ENCODE measurements at places on chromosomes 3 and 15.

GRCh38 chr3:138684396-138684795, 75.8 kb downstream of the FAIM start:
- DNase-seq, result no peak

GRCh38 chr3:187832202-187832601, 86.9 kb upstream of the BCL6 start:
- no peak for DNase-seq

DNA sequence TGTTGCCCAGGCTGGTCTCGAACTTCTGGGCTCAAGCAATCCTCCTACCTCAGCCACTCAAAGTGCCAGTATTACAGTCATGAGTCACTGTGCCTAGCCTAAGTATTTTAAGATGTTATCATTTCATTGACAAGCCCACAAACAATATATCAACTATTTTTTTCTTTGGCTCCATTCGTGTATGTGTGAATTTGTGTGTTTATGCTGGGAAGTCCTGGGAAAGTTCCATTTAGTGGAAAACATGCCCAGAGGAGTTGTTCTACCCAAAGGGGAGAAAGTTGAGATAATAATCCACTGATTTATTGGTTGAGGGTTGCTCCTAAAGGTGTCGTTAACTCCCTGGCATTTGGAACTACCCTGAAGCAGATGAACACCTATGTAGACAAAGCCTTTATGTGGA, 58.8 kb downstream of the KIF9 start:
- DNase-seq, result no peak

GRCh38 chr15:52303093-52303772, 7.6 kb upstream of the MYO5C start:
- DNase-seq, result no peak

- peak; percentile 71 for DNase-seq
Observed at GRCh38 chr15:78638658-78639314, 2.2 kb downstream of the CHRNB4 start.

DNA sequence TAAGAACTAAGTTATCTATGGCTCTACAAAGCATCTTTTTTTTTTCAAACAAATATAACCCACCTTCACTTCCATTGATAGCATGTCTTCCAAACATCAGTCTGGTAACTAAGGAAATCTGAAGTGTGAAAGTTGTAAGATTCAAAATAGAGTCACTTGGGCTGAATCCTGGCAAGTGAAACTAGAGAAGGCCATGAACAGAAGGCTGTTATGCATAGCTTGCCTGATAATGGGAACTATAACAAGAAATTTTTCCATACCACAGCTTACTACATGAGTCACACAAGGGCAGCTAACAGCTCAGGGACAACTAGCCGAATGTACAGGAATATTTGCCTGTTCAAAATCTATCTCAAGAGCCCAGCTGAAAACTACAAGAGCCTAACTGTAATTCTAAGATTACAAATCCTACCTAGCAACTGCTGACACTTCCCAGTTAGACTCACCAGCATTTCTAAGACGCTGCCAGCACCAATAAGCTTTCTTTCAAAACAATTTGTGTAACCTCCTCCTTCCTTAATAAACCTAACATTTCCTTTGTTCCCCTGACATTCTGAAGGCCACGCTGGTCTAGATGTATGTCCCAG, 1066.5 kb downstream of the PLOD2 start:
- no peak for DNase-seq

DNA sequence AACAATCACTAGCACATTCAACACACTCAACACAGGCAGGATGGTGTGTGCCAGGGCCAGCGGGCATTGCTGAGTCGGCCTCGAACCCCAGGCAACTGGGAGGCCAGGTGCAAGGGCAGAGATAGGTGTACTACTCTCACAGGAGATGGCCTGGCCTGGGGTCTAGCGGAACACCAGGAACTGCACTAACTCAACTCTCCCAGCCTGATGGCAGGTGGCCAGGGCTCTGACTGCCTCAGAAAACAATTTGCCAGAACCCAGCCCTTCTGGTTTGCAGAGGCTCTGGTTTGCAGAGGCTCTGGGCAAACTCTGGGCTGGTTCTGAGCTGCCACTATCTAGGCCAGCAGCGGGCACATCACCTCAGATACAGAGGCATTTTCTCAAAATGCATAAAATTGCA, 229.2 kb upstream of the CHRNA7 start:
- DNase-seq, result no peak

- no peak for DNase-seq
Observed at GRCh38 chr3:125061170-125061569, 5.4 kb upstream of the HEG1 start.

DNA sequence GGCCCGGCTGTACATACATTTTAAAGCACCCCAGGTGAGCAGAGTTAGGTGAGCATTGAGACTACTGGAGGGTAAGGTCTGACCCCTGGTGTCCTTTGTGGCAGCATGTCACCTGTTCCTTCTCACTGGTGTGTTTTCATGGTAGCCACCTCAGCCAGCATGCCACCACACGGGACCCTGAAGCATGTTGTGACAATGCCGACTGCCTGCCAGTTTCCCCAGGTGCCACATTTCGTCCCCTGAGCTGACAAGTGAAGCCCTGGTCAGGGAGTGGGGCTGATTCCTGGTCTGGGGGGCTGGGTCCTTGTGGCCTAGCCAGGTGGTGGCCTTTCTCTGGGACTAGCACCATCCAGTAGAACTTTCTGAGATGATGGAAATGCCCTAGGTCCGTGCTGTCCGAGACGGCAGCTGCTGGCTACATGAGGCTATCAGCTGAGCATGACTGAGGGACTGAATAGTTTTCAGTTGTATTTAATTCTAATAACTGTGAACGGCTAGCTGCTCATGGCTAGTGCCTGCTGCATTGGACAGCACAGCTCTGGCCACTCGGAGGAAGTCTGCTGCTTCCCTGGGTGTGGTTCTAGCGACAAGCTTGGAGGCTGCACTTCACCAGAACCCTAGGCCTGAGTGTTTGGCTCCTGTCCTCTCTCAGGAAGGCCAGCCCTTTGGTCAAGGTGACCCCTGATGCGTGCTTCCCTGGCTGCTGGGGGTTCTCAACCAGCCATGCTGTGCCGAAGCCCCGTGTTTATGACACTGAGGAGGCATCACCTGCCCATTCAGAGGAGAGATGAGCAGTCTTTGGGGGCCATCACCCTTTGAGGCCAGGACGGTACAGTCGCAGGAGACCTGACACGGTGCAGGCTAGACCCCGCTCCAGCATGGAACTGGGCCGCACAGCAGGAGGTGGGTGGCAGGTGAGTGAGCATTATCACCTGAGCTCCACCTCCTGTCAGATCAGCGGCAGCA, 3.9 kb downstream of the C3orf22 start:
- DNase-seq, result peak; percentile 31

DNA sequence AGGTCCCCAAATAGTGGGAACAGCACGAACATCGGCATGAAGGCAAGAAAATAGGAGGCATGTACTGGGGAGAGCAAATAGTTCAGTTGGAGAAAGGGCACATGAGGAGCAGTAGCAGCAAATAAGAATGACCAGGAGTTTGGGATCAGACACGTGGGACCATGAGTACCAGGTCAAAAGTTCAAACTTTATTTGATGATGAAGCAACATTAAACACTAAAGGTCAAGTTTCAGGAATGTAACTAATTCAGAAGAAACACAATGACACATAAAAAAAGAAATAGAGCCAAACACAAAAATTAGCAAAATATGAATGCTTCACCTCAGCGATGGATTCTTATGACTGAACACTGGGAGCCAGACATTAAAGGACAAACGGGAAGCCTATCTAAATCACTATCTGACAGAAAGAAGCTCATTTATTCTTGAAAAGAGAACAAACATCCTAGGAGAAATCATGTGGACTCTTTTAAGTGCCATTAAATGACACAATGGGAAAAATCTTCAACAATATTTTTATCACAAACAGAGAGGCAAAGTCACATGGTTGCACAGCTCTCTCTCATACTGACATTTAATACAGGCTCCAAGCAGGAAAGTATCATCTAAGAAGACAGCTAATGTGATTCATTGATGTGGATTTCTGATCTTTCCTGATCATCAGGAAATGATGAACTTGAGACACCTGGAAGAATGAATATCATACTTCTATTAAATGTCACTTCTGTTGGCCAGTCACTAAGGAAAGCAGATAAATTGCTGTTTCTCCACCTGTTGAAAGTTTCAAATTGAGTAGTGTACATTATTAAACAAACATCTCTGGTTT, 216.9 kb upstream of the THBS1 start:
- DNase-seq, result no peak

DNA sequence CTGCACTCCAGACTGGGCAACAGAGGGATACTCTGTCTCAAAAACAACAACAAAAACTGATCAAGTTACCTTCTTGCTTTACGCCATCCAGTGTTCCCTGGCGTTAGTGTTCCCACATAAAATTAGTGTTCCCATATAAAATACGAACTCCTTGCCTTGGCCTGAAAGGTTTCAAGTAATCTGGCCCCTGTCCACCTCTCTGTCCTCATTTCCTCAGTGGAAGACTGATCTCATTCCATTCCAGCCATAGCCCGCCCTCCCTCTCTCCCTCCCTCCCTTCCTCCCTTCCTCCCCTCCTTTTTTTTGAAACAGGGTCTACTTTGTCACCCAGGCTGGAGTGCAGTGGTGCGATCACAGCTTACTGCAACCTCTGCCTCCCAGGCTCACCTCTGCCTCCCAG, 2.8 kb upstream of the CAND2 start:
- DNase-seq, result no peak

DNA sequence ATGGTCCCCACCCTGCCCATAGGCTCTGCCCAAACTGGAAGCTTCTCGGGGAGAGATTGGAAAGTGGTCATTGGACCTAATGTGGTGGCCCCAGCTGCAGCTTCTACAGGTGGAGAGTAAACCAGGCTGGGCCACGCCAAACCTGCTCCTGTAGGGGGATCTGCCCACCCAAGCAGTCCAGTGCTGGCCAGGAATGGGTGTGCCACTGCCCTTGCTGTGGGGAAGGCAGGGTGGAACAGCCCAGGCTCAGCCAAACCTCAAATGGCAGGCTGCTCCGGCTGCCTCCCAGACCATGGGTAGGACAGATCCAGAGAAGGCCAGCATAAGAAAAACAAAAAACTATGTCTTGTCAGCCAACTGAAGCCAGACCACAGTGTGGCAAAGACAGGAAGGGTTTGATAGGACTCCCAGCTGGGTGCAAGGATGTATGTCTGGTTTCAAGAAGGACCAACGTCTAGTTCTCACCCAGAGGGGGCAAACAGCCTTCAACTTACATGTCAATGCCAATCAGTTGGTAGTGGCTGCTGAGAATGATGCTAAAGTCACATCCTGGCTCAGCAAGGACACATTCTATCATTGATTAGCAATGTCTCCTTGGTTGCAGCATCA, 267.3 kb downstream of the UACA start:
- DNase-seq, result no peak

- no peak for DNase-seq
Observed at GRCh38 chr3:161551697-161552096, 55.1 kb downstream of the OTOL1 start.

DNA sequence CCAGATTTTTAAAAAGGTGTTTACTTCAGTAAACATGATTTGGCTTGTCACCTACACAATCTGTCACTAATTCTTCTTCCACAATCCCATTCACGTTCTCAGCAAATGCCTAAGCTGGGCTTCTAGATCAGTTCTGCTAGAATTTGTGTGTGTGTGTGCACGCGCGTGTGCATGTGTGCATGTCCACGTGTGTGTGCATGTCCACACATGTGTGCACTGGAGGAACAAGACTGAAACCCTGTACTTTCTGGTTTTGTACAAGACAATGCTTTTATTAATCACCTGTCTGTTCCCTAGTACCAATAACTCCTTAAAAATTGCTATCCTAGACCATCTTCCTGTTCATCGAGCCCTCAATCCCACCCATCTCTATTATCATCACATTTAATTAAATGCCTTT, 229.2 kb downstream of the KCNMB2 start:
- no peak for DNase-seq

DNA sequence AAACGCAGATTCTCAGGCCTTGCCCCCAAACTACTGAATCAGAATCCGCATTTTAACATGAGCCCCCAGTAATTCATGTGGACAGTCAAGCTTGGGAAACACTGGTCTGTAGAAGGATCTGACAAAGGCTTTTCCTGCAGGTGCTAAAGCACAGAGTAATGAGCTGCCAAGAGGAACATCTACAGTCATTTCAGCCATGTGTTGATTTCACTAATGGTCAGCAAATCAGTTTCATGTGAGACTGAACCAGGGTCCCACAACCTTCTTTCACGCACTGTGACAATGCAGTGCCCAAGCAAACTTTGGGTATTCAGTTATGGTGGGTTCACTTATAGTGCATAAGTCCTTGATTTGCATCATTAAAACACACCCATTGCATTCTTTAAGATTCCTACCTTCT, 237.6 kb downstream of the TUSC7 start:
- no peak for DNase-seq

- peak; percentile 78 for DNase-seq
Observed at GRCh38 chr15:74793135-74794028, 11.5 kb downstream of the CSK start.

- DNase-seq, result no peak
Observed at GRCh38 chr3:66633402-66634381, 132.9 kb upstream of the LRIG1 start.

- no peak for DNase-seq
Observed at GRCh38 chr3:31371484-31372177, 161.1 kb upstream of the STT3B start.

GRCh38 chr3:159252772-159253384, 451.0 kb downstream of the MFSD1 start:
- no peak for DNase-seq

- DNase-seq, result no peak
Observed at GRCh38 chr15:61794276-61794675, 266.0 kb downstream of the VPS13C start.

DNA sequence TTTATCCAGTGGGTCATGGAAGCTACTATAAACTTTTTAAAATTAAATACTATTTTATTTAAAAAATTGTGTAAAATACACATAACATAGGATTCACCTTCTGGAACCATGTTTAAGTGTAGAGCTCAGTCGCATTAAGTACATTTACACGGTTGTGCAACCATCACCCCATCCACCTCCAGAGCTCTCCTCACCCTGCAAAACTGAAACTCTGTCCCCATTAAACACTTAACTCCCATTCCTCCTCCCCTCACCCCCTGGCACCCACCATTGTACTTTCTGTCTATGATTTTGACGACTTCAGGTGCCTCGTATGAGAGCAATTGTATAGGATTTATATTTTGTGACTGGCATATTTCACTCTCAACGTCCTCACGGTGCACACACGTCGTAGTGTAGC, 70.7 kb downstream of the APBA2 start:
- peak; percentile 29 for DNase-seq

DNA sequence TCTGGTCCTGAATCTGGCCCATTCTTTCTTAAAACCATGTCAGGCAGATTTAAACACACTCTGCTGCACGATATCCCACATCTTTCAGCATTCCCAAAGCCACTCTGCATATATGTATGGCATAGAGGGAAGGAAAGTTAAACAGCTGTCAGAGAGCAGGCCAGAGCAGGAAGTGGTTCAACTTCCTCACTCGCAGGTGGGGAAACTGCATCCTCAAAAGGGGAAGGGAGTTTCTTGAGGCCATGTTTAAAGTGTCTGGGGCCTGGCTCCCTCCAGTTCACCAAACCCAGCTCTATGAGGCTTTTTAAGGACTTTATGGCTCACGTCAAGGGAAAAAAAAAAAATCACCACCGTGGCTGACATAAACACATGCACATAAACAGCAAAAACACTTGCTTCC, 123.1 kb downstream of the OPA1 start:
- no peak for DNase-seq

GRCh38 chr3:129651435-129652202, 45.1 kb upstream of the PLXND1 start:
- no peak for DNase-seq

- no peak for DNase-seq
Observed at GRCh38 chr3:43288366-43288765, 2.0 kb downstream of the SNRK start.

GRCh38 chr3:173173652-173174051, 32.6 kb upstream of the SPATA16 start:
- DNase-seq, result no peak

- no peak for DNase-seq
Observed at GRCh38 chr3:160010578-160010977, 21.9 kb downstream of the IL12A start.

Measured in Peyer's patch (tissue), 4 donors.